ENCODE measurements at places on chromosomes 16 and 17.

DNA sequence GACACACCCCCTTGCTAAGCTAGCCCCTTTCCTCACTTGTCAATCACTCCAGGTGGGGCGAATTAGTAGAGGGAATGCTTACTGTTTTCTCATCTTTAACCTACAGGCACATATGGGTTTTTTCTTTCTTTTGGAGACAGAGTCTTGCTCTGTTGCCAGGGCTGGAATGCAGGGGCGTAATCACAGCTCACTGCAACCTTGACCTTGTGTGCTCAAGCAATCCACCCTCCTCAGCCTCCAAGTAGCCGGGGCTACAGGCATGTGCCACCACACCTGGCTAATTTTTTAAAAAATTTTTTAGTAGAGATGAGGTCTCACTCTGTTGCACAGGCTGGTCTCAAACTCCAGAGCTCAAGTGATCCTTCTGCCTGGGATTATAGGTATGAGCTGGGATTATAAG is 38.7 kb upstream of the RHBDL3 start:
- DNase-seq, result no peak

GRCh38 chr17:82014432-82014831 is 8.2 kb downstream of the CENPX start:
- no peak for DNase-seq

DNA sequence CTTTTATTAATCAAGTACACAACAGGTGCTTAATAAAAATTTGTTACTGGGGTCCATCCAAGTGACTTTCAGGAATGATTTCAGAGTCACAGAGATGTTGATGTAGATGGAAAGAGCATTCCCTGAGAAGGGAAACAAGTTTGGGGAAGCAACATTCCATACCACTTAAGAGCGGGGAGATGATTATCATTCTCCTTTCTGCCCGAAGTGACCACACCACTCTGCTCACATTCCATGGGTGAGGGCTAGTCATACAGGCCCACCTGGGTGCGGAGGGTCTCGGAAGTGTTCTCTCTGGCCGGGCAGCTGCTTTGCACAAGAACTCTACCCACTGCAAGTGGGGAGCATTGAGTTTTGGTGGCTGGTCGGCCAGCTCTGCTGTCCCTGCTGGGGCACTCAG is 231.4 kb downstream of the SNX29 start:
- DNase-seq, result no peak

GRCh38 chr16:12517310-12517694 is 286.4 kb downstream of the CPPED1 start:
- no peak for DNase-seq

DNA sequence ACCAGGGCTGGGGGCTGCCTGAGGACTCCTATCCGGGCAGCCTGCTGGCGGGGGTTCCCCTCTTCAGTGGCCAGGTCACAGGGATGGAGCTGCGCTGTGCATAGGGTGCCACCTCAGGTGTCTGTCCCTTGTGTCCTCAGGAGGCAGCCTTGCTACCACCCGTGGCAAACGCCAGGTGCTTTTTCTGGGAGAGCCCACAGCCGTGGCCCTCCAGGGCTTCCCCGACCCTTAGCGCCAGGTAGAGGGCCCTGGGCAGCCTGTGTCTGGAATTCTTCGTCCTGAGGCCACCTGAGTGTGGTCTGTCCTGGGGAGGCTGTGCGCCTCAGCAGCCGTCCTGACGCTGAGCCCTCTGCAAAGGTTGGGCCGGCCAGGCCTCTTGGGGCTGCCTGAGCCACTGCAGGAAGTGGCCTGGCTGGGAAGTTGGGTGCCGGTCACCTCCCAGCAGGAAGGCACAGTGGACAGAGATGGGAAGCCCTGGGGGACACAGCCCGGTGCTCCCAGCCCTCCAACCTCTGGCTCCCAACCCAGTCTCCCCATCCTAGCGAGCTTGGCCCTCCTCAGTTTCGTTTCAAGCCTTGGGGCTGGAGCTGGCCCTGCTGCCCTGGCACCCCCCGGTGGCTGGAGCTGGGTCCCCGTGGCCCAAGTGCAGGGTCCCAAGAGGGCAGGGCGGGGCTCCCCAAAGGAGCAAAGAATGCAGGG is 7.6 kb upstream of the BAIAP3 start:
- DNase-seq, result no peak

GRCh38 chr17:56592487-56593085 is 913 bp upstream of the NOG start:
- peak; percentile 50 for DNase-seq

DNA sequence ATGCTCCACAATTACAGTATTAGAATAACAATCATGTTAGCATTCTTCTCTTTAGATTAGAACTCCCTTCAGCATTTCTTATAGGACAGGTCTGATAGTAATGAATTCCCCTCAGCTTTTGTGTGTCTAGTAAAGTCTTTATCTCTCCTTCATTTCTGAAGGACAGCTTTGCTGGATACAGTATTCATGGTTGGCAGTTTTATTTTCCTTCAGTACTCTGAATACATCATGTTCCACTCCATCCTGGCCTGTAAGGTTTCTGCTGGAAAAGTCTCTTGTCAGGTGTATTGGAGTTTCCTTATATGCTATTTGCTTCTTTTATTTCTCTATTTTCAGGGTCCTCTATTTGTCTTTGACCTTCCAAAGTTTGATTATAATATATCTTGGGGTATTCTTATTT is 4.0 kb upstream of the ABCA10 start:
- no peak for DNase-seq

DNA sequence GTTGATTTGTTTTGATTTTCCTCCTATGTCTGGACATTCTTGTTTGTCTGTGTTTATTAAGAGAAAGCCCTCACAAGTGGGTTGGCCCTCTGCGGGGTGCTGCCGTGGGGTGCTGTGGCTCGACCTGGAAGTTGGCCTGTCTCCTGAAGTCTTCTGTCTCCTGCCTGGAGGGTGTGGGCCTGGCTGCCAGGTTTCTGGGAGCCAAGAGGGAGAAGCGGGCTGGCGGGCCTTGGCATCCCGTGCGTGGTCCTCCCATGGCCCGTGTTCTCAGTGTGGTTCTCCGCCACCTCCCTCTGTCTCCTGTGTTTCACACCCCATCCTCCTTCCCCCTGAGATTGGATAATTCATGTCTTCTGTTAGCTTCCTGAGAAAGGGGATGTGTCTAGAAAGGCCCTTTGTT is 69.6 kb downstream of the RNF213 start:
- no peak for DNase-seq

DNA sequence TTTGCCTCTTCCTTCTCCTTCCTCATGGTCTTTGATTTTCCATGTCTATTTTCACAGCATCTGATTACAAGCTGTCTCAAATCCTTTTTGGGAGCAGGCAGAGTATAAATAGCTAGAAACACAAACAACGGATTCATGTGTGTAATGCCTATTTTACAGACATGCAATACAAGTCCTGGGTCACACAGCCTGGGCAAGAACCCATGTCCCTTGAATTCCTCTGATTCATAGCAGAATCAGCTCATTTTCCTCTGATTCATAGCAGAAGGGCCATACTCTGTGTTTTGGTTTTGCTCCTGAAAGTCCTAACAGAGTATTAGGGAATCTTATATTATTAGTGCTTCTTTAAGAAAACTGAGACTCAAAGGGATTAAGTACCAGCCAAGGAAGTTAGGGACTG is 71.3 kb downstream of the IRX5 start:
- no peak for DNase-seq

DNA sequence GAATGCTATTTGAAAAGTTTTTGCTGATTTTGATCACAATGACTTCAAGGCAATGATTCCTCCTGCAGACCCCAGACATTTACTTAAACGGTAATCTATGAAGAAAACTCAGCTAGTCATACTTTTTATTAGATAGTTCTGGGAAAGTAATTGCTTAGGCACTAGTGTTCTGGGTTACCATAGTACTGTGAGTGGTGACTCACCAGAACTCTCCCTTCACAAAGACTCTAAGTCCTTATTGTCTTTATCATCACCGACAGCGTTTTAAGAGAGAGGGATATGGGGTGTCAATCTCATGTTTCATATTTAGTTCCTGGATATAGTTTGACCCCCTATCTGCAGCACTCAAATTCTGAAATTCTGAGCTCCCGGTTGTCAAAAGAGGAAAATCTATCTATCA is 43.0 kb upstream of the CDH8 start:
- DNase-seq, result no peak

GRCh38 chr16:52090080-52090479 is 456.9 kb downstream of the TOX3 start:
- no peak for DNase-seq

DNA sequence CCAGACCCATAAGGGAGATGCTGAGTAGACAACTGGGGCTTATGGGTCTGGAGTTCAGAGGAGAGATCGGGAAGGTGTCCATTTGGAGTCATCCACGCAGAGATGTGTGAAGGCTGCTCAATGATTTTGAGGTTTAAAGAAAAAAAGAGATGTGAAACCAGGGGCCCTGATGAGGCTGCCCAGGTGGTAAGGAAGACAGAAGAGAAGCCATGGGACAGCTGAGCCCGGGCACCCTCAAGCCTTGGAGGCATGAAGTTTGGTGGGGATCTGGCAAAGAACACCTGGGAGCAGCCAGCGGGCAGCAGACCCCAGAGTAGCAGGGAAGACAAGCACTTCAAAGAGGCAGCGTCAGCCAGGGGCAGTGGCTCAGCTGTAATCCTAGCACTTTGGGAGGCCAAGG is 20.8 kb upstream of the MYO15B start:
- DNase-seq, result no peak

Data from stimulated activated CD8-positive, alpha-beta memory T cell treated with anti-CD3 and anti-CD28 coated beads, Interleukin-7, amount 100 ng/mL, for 24 hours (primary cell).